Stimulated activated CD4-positive, alpha-beta T cell treated with anti-CD3 and anti-CD28 coated beads, Interleukin-12 subunit alpha, Interleukin-12 subunit beta, amount 100 ng/mL, for 24 hours (primary cell): ENCODE measurements at places on chromosomes 2 and 18.

DNA sequence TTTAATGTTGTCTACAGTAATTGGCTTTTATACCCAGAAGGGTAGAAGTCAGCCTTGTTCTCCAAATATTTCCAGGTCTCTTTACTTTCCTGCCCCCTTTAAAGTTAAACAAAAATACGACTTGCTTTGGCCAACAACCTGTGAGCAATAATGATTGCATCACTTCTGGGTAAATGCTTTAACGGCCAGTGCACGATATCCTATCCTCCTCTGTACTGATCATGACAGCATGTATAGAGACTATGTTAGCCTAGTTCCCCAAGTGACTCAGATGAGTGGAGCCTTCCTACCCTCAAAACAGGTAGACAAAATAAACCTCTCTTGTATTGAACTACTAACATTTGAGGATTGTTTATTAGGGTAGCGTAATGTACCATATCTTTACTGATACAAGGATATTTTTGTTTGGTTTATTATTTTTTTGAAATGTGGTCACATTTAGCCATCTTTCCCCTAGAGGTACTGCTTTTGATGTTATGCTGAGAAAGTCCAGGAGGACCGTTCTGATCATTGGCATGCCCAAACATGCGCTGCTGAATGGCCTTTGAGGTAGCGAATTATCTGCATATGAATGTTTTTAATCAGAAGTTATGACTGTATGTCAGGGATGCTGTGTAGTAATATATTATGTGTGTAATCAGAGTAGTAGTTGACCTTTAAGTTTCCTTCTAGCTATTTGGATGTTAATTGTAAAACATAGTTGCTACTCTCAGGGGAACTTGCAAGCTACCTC, 262.6 kb upstream of the DCC start:
- no peak for DNase-seq

DNA sequence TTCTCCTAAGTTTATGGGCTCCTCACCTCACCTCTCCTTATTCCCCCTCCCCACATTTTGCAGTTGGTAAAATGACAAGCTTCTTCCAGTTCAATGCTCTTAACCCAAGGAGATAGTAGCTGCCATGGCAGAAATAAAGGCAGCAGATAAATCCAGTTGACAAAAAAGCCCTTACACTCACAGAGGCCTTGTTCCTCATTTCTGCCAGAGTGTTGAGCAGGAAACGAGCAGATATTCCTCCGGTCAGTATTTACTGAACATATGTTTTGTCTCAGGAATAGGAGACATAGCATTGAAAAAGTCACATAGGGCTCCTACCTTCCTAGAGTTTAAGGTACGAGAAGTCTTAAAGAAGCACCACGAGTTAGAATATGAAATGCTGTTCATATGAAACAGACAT, 493.7 kb upstream of the TNP1 start:
- no peak for DNase-seq

DNA sequence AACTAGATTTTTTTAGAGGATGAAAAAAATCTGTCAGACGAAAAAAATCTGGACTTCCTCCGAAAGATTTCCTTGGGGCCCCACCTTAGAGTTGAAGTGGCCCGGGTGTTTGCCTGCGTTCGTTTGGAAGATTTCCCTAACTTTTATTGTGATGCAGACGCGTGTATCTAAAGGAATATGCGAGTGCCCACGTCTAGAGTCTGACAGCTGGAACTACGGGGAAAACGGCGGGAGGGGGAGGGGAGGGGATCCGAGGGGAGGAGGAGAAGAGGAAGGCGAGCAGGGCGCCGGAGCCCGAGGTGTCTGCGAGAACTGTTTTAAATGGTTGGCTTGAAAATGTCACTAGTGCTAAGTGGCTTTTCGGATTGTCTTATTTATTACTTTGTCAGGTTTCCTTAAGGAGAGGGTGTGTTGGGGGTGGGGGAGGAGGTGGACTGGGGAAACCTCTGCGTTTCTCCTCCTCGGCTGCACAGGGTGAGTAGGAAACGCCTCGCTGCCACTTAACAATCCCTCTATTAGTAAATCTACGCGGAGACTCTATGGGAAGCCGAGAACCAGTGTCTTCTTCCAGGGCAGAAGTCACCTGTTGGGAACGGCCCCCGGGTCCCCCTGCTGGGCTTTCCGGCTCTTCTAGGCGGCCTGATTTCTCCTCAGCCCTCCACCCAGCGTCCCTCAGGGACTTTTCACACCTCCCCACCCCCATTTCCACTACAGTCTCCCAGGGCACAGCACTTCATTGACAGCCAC, 2.4 kb upstream of the SP9 start:
- no peak for DNase-seq

GRCh38 chr2:240310201-240310600, 125.3 kb upstream of the GPC1 start:
- no peak for DNase-seq

GRCh38 chr2:100017633-100018032, 124.8 kb downstream of the AFF3 start:
- DNase-seq = no peak

- DNase-seq = no peak
These were observed 352.6 kb upstream of the POU3F3 start for GRCh38 chr2:104501342-104501741.

- no peak for DNase-seq
These were observed 1064.4 kb upstream of the ZEB2 start for GRCh38 chr2:145584353-145584752.

DNA sequence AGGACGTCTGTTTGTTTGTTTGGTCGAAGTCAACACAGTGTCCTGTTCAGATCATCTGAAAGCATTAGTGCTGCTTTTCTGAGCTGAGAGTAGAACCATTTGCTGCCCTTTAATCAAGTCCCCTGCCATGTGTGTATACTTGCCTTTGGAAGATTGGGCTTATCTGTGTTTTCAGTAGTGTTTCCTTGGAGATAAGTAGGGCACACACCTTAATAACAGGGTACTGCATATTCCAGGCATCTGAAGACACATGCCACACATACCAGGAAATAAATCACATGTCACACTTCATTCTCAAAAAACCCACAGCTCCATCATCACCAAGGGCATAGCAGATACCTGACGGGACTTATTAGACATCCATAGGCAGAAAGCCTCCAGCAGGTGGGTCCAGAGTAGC, 157.4 kb downstream of the SOX11 start:
- DNase-seq = no peak

GRCh38 chr2:655626-656025, 21.6 kb downstream of the TMEM18 start:
- no peak for DNase-seq

- DNase-seq = no peak
These were observed 50.0 kb upstream of the ZFP36L2 start for GRCh38 chr2:43276266-43276941.

GRCh38 chr2:206231669-206232286, 42.7 kb upstream of the ZDBF2 start:
- DNase-seq = no peak

- no peak for DNase-seq
These were observed 147.8 kb upstream of the TPO start for GRCh38 chr2:1265454-1265853.

GRCh38 chr2:191614759-191615158, 63.2 kb upstream of the NABP1 start:
- no peak for DNase-seq

- no peak for DNase-seq
These were observed 12.6 kb upstream of the KDSR start for GRCh38 chr18:63379639-63379962.

DNA sequence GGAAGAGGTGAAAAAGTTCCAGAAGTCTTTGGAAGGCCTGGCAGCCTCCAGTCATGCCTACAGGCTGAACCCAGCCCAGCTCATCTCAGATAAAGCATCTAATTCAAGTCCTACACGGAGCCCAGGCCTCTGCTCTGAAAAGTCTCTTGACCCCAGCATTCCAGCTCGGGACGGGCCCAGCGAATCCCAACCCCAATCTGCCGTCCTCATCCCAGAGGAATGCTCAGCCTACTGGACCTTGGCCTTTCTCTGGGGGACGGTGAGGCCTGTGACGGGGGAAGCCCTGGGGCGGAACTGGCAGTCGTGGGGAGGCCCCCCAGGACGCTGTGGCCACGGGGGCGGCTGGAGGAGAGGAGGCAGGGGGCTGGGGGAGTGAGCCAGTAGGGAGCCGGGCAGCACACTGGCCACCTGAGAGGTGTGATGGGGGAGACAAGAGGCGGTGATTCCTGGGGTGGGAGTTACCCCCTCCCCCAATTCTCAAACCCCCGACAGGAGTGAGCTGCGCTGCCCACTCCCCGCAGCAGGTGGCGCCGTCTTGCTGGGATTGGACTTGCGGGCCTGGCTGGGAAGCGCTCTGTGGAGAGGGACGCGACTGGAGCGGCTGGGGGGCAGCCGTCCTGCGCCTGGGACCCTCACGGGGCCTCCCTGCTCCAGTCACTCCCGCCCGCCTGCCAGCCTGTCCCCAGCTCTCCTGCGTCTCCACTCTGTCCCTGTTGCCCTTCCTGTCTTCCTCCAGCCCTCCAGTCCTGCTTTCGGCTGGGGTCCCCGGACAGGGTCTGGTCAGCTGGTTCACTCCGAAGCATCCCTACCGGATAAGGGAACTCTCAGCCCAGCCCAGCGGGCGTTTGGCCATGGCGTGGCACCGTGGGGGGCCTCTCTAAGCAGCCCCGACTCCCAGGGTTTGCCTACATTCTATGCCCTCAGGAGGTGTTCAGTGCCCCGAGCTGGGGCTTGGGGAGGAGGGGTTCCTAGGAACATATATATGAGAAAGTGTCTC, 182.6 kb upstream of the HAAO start:
- peak; percentile 50 for DNase-seq

DNA sequence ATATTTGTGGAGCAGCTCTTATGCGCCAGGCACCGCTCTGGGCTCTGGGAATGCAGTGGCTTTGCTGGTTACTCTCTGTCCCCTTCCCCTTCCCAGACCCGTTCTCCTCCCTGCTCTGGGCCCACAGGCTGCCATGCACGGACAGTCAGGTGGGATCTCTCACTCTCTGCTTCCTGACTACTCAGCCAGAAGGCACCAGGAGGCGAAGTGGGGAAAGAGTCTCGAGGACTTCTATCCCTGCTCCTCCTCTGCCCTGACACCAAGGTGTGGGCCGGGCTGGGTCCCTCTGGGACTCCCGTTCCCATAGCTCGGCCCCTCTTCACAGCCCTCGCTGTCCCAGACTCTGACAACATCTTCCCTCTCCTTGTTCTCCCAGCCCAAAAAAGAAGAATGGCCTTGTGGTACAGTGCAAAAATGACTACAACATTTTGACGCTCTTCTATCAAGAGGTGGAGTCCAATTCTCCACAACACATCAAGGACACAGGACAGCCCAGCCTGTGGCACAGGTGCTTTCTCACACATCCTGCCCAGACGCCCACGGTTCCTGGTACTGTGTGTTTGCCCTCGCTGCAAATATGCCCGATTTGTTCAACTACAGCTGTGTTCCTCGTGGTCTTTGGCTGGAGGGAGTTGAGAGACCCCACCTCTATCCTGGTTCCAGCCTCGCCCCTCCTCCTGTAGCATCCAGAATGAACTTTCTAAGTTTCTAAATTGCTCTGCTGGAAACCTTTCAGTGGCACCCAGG, 14.0 kb upstream of the DUSP2 start:
- DNase-seq = no peak

- no peak for DNase-seq
These were observed 114.6 kb downstream of the IKZF2 start for GRCh38 chr2:213036836-213037235.

DNA sequence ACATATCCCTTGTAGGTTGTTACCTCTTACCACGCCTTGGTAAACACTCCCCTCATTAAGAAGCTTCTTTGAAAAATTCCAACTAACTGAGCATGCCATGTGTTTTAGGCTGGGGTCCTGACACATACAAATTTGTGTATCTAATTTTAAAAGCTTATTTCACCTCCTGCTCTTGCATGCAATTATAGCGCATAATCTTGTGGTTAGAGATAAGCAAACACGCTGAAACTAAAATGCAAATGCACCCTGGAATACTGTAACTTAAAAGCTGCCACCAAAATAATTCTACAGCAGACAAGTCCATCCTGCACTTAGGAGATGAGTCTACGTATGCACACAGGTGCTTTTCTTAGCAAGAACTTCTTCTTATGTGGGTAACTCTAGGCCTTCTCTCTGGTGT, 990.2 kb downstream of the TSN start:
- no peak for DNase-seq

DNA sequence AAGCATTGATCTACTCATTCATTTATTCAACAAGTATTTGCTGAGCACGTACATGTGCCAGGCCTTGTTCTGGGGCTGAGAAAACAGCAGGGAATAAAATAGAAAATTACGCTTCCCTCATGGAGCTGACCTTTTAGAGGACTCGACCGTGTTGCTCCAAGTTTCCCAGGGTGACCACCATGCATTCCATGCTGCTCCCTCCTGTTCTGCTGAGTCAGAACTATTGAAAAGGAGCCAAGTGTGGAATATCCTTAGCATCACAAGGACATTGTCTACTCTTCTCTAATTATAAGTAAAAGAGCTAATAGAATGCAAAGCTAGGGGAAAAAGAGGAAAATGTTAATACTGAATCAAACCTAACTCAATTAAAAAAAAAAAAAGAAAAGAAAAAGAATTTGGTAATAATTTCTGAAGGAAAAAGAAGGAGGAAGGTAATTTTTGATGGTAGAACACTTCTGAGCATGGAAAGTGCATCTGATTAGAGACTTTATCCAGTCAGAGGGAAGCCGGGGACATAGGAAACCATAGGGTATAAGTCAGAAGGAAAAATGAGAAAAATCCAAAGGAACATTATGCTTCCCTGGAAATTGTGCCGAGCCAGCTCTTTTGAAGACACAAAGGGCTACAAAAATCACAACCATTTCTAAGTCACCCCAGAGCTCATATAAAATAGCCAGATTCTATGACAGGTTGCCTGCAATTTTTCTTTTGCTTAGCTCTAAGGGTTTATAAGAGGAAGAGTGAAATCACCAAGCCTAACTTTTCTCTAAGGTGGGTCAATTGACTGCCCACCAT, 339.4 kb downstream of the RND3 start:
- DNase-seq = no peak

DNA sequence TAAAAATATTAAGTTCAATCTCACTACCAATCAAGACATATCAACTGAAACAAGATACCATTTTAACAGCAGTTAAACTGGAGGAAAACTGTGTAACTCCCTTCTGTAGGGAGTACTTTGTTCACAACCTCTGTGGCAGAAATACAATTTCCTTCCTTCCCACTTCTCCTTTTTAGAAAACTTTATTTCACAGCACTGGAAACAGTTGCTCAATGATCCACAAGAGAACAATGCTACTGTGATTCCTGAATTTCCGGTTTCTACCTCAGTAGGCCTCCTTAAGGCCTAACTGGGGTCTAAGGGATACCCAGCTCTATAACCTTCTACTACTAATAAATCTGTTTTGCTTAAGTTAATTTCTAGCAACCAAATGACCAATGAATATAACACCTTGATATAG, 14.1 kb downstream of the TLK1 start:
- no peak for DNase-seq

GRCh38 chr2:32760628-32761027, 132.8 kb downstream of the TTC27 start:
- DNase-seq = no peak

- no peak for DNase-seq
These were observed 38.8 kb downstream of the ZNF519 start for GRCh38 chr18:14093307-14093915.

DNA sequence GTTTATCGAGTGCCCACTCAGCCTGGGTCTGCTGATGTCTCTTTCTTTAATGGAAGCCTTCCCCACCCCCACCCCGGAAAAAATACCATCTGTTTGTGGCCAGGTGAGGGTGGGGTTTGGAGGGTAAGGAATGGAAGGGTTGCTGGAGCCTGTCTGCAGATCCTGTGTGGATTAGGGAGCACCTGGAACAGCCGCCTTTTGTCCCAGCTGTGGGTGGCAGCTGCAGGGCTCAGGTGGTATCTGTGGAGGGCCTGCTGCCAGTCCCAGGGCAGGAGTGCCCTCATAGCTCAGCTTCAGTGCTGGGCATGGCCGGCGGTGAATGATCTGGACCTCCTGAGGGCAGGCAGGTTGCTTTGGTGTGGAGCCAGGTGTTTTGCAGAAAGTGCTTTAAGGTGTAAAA, 45.3 kb downstream of the IMPA2 start:
- no peak for DNase-seq
